ENCODE measurements at places on chromosomes 7 and 10.

GRCh38 chr7:139304517-139304916 is 36.6 kb upstream of the FMC1 start:
- DNase-seq, result no peak

GRCh38 chr10:113616244-113617074 is 47.4 kb downstream of the NRAP start:
- DNase-seq, result no peak

- DNase-seq, result no peak
Measured at GRCh38 chr7:8585591-8585990, 152.2 kb downstream of the NXPH1 start.

- DNase-seq, result no peak
Measured at GRCh38 chr10:6020826-6021225, 41.3 kb downstream of the IL2RA start.

DNA sequence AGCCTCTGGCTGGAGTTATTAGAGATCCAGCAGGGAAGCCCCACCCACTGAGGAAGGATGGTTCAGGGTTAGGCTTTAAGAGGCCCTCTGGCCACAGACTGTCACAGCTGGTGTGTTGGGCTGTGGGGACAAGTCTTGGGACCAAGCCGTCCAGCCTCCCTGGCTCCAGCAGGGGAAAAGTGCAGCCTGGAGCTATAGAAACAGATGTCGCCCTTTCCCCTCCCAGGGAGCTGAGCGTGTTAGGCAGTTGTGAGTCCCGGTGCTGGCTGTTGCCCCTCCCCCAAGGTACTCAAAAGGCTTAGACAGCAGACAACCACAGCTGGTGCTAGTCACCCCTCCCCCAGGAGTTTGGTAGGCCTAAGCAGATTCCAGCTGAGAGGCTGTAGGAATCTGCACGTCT is 143.4 kb downstream of the TMEM168 start:
- no peak for DNase-seq

DNA sequence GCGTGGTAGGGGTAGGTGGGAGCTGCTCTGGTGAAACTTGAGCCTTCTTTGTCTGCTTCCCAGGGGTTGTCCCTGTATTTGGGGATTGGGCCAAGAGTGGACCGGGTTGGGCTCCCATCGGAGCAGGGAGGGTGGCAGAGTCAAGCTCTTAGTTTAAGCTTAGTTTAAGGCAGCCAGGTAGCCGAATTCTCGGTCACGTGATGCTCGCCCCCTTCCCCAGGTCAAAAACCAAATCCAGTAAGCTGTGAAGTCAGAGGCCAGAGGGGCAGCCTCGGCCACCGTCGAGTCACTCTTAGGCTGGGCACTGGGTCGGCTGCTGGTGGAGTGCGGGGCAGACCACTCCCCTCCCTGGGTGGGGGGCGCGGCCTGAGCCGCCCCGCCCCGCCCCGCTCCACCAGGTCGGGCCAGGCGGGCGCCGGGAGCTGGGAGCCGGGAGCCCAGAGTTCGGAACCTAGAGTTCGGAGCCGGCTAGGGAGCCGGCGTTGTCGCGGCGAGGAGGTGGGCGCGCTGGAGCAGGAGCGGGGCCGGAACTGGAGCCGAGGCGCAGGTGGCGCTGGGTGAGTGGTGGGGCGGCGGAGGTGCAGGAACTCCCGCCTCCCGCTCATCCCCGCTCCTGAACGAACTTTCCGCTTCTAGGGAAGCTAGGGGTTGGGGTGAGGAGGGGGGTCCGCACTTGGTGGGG is 2.8 kb upstream of the LZTS2 start:
- no peak for DNase-seq

Measured in stimulated activated CD8-positive, alpha-beta memory T cell treated with anti-CD3 and anti-CD28 coated beads, Interleukin-15, amount 100 ng/mL, for 48 hours (primary cell).